Peyer's patch (tissue), 4 donors: ENCODE measurements at places on chromosomes 3 and 15. TPM values are rescaled to one million over a fixed set of nuclear protein-coding genes. Genes with fewer than 3 reads are reported as not detected.

SMCO1 gene
- total RNA-seq: not detected

VWA5B2 gene
- 0.83 TPM for total RNA-seq

GOLGA8M gene
- not detected for total RNA-seq

C3orf20 gene
- not detected for total RNA-seq

P2RY1 gene
- total RNA-seq: 17.7 TPM

GOLGA6A gene
- not detected for total RNA-seq

CRELD1 gene
- total RNA-seq: 27.2 TPM

B3GNT5 gene
- total RNA-seq: 66.2 TPM

WDR73 gene
- 33.1 TPM for total RNA-seq
